Endothelial cell of umbilical vein (primary cell): ENCODE measurements at places on chromosomes 5 and 9. TPM values are rescaled to one million over a fixed set of nuclear protein-coding genes. Genes with fewer than 3 reads are reported as not detected.

GRCh38 chr5:16866273-16866672, 69.8 kb downstream of the MYO10 start:
- H3K4me1 ChIP-seq, result no peaks in the 10 kb centered on the region
- no peak overlapping the region for H3K4me3 ChIP-seq
- no peaks in the 10 kb centered on the region for H3K27me3 ChIP-seq
- no peak for DNase-seq
- peaks cover 4% of the 10 kb centered on the region for H3K36me3 ChIP-seq
- no peak overlapping the region for H3K27ac ChIP-seq

GRCh38 chr5:582936-583635, 29.1 kb upstream of the CEP72 start:
- no peaks in the 10 kb centered on the region for H3K36me3 ChIP-seq
- no peak for DNase-seq

GRCh38 chr5:32710550-32711361, at the start of gene NPR3:
Gene NPR3 (plus strand): TSS chr5:32711321. CDS start chr5:32711777, 456 bp downstream.
- peaks cover 11% of the 10 kb centered on the region for H3K4me1 ChIP-seq
- H3K4me3 ChIP-seq, result peak within 1 kb of the TSS; percentile 60
- DNase-seq, result peak; percentile 24
- peaks cover 29% of the 10 kb centered on the region for H3K27me3 ChIP-seq
- H3K27ac ChIP-seq, result no peak within 1 kb of the TSS

GRCh38 chr5:174726916-174727793, 2.8 kb downstream of the MSX2 start:
- H3K4me3 ChIP-seq, result no peak overlapping the region
- H3K36me3 ChIP-seq, result no peaks in the 10 kb centered on the region
- H3K4me1 ChIP-seq, result no peaks in the 10 kb centered on the region
- no peak overlapping the region for H3K27ac ChIP-seq

DNA sequence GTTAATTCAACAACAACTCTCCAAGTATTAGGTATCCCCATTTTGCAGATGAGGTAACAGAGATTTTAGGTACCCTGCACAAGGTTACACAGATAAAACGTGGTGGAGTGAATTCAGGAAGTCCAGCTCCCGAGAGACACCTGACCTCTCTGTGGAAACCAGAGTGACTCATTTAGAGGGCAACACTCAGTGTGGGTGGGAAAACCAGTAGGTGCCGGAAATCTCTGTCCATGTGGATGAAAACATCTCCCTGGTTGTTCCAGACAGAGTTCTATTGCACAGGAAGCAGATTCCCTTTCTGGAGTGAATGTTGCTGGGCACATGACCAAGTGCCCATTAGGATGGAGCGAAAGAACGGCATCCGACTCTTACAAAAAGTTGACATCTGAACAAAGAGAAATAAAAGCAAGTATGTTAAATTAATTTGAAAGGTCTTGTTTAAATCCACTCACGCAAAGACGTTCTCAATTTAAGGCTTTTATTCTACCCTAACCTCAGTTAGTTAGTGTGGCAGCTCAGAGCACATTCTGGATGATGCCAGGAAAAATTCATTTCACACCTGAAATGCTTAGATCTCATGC, 391.9 kb upstream of the WWC1 start:
- H3K36me3 ChIP-seq, result no peaks in the 10 kb centered on the region
- H3K27me3 ChIP-seq, result no peaks in the 10 kb centered on the region
- no peak for DNase-seq
- H3K27ac ChIP-seq, result no peak overlapping the region
- H3K4me3 ChIP-seq, result no peak overlapping the region

The HRH2 gene
- total RNA-seq, result not detected in 2 replicates

The ACTBL2 gene
- not detected in 2 replicates for total RNA-seq
